HAP-1 (cell line): ENCODE measurements at places on chromosomes 1 and 21.

- no peak for DNase-seq
These were observed 22.0 kb downstream of the TNNT2 start for GRCh38 chr1:201355471-201355870.

DNA sequence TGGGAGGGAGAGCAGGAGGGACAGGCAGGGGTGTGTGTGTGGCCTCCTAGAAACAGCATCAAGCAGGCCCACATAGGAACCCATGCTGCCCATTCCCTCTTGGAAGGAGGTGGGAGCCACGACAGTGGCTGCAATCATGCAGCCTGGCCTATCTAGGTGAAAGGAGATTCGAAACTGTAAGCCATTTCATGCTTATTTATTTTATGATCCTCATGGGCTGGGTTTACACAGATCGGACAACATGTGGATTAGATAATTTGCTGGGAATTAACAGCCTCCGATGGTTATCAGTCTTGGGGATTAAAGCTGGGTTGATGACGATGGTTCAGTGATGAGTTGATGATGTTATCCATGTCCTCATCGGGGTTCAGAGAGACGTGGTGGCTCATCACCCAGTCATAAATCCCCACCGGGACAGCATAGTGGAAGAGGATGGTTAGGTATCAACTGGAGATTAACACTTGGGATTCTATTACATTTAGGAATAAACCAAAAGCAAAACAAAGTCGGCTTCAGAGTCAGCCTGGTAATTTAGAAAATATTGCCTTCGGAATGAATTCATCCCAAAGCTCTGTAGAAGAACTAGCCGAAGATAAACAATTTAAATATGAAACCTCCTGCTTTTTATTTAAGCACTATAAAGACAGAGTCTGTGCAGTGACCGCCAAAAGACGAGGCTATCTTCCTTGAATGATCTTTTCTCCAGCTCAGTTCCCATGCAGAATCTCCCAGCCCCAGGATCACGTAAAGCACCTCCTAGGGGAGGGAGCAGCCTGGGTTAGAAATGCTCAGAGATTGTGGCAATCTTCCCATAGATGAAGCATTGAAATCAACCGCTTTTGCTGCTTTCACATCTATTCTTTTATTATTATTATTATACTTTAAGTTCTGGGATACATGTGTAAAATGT, 252.8 kb downstream of the FOXD2 start:
- no peak for DNase-seq

DNA sequence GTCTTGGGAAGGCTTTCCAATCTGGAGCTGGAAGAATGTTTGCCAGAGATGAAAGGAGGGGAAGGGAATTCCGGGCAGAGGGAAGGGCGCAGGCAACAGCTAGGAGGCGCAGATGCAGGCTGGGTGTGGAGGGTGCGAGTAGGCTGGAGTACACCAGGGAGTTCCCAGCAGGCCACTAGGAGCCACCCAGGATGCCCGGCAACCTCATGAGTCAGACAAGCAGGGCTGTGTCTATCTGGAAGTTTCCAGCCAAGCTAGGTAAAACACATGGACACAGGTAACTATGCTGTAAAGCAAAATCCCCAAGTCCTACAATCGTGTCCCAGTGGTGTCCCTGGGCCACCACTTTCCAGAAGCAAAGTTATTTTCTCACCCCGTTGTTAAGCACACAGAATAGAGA, 990 bp upstream of the NBL1 start:
- no peak for DNase-seq

GRCh38 chr1:231636157-231636556, 9.6 kb downstream of the DISC1 start:
- no peak for DNase-seq

DNA sequence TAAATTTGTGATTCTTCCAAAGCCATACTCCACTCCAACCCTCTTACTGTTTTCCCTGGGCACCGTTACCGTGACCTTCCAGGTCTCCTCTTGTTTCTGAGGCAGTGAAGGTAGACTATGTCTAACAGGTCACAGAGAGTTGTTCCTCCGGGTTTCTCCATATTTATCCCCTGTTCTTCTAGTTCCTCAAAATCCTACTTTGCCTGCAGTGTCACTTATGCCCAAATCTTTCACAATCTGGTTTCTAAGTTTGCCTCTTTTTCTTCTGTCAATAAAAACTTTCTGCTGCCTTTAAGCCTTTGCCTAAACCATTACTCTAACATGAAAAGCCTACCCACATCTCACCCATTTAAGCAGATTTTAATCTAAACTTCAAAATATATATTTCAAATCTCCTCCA, 87.7 kb downstream of the C4BPA start:
- no peak for DNase-seq

DNA sequence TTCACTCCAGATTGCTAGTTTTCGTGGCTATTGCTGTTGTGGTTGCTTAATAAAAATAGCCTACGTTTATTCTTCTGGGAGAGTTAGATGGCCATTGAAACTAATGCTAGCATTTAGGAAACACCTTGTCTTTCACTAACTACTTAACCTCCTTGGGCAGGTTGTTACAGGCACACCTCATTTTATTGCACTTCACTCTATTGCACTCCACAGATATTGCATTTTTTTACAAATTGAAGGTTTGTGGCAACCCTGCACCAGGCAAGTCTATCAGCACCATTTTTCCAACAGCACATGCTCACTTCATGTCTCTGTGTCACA, 11.3 kb upstream of the MARK1 start:
- no peak for DNase-seq

- peak; percentile 22 for DNase-seq
These were observed 229.3 kb upstream of the PTBP2 start for GRCh38 chr1:96492236-96492635.

- DNase-seq: no peak
These were observed 11.4 kb downstream of the RNF11 start for GRCh38 chr1:51247499-51247898.

DNA sequence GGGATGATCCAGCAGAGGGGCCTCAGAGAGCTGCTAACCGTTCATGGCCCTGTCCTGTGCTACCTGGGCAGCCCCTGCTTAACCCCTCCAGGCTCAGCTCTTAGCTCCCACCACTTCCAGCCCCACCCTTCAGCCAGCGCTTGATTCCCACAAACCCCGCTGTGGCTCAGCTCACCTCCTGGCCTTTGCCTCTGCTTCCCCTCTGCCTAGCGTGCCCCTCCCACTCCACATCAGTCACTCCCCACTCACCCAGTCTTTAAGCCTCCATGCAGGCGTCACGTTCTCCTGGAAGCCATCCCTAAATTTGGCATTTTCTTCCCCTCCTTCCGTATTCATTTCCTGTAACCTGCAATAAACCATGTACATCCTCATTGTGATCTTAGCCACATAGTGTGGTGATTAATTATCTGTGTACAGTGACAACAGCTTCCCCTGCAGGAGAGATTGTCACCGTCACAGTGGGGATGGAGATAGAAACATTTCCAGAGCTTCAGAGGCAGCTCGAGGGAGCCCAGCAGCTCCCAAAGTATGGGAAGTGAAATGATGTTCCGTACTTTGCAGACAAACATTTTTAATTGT, 65.5 kb downstream of the EPHB2 start:
- no peak for DNase-seq

DNA sequence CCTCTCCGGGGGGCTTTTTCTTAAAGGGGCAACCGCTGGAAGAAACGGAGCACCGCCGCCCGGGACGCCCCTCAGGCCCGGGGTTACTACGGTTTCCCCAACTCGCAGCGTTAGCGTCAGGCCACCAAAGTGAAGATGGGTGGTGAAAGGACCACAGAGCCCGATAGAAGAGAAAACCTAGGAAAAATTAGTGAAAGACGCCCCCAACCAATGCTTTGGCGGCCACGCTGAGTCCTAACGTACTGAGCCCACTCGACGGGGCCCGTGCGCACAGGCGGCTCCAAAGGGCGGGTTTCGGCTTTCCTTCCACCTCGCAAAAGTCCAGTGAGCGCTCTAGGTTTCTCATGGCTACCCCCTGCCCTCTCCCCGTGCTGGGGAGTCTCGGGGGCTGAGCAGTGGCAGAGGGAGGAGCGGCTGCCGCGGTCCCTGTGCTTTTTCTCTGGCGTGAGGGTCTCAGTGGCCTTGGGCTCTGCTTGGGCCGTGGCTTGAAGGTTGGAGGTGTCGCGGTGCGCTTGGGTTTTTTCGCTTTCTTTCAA, 12.2 kb upstream of the SPEN start:
- no peak for DNase-seq

GRCh38 chr1:154730259-154730658, 122.3 kb upstream of the ADAR start:
- DNase-seq: peak; percentile 54

GRCh38 chr1:174123843-174124242, 35.5 kb upstream of the RABGAP1L start:
- DNase-seq: no peak

DNA sequence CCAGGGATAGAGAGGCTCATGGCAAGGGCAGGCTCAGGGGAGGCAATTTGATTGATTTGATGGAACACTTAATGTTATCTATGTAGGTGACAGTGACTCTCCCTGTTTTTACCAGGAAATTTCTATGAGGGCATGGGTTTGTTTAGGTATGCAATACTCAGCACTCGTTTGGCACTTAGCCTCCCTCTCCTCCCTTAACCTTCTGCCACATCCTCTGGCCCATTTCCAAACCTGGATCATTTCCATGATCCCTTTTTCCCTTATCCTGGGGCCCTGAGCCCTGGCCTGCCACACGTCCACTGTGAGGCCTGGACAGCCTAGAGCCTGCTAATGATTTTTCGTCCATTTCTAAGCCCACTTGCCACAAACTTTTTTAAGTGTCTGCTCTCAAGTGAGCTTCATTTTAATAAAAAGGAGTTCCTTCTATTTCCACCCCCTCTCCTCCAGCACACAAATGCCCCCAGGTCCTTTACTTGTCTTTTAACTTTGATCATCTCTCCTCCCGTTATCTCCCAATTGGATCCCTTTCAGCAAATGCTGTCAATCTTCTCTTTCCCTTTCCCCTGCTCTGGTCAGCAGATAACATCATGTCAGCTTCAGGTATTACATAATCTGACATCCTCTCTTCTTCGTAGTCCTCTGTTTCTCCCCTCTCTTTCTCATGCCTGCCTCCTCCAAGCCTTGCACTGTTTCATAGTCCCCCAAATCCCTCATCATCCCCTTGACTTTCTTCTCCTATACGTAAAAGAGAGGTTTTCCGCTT, 37.8 kb upstream of the GADD45A start:
- DNase-seq: no peak

DNA sequence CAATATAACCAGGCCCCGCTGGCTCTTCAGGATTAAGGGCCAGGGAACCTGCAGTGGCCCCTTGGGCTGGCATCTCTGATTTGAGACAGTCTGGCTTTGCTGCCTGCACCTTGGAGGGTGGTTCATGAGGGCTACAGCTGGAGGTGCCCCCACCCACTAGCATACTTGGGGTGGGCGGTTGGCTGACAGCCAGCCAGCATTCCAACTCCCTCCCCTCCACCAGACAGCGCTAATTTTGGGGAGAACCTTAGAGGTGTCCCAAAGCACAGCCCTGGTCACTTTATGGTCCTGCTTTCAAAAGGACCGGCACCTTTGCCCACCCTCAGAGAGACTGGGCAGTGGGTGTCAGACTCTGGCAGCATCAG, 180.7 kb upstream of the VAMP3 start:
- DNase-seq: no peak

GRCh38 chr1:240242601-240243144, 151.0 kb downstream of the FMN2 start:
- no peak for DNase-seq

GRCh38 chr1:2314273-2314802, 77.0 kb downstream of the MORN1 start:
- peak; percentile 88 for DNase-seq

- DNase-seq: no peak
These were observed 104.0 kb downstream of the LMO4 start for GRCh38 chr1:87432685-87433084.

DNA sequence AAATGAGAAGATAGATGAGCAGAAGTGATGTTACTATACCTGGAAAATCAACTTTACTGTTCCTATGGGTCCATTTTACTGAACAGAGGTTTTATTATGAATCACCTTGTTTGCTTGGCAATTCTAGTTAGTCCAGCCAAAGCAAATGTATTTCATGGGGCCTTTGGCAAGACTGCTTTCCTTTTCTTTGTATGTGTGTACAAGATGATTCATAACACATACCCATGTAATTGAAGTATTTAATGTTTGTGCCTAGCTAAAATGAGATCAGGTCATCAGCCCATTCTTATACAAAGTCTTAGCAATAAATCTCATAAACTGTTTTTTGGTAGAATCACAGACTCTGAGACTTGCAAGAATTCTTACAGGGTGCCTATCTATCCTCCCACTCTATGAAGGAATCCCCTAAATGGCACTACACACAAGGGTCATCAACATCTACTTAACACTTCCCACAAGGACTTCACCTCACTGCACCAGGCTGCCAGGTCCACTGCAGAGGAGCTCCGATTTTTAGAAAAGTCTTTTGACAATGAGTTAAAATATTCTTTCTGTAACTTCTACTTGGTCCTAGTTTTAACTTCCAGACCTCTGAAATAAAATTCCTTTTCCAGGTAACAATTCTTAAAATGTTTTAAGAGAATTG, 58.5 kb downstream of the LPAR3 start:
- no peak for DNase-seq

DNA sequence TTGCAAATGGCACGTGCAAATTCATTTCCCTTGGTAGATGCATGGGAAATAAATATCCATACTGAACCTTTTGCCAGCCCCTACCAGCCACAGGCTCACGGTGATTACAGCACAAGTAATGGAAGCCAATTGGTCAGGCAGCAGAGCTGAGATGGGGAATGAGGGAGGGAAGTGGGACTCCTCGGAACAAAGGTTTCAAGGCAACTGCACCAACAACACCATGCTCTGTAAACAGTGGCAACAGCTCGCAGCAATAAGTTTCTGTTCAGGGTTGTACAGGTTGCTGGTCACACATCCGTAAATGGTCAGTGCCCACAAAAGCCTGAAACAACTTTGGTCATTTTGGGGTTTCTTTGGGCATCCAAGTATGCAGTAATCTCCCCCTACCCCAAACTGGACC, 62.7 kb upstream of the LPGAT1 start:
- no peak for DNase-seq

GRCh38 chr1:201085902-201086735, 26.1 kb downstream of the CACNA1S start:
- DNase-seq: peak; percentile 65

GRCh38 chr1:70906800-70907199, 140.8 kb downstream of the PTGER3 start:
- DNase-seq: no peak

- no peak for DNase-seq
These were observed 130.7 kb upstream of the BMP8A start for GRCh38 chr1:39360731-39361130.

- DNase-seq: no peak
These were observed 172.0 kb downstream of the CDC7 start for GRCh38 chr1:91672601-91673161.

- peak; percentile 44 for DNase-seq
These were observed 14.6 kb upstream of the ACBD3 start for GRCh38 chr1:226201029-226201593.

DNA sequence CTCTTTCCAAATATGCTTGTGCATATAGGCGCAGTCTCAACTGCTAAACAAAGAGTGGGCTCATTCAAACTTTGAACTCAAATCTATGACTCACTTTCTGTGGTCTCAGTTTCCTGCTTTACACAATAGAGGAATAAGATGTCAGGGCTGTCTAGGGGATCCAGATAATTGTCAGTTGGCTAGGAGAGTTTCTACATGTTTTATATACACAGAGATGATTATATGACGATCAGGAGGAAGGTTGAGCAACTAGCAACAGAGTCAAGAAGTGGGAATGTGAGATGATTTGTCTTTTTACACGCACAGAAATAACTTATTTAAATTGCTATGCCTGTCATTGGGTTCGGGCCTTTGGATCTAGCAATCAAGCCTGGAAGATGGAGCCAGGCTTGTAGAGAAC, 299.4 kb upstream of the LYPLAL1 start:
- DNase-seq: no peak

GRCh38 chr1:179178183-179178582, 51.3 kb downstream of the ABL2 start:
- no peak for DNase-seq

GRCh38 chr1:92774407-92774806, 10.5 kb downstream of the EVI5 start:
- DNase-seq: no peak
